HS-27A (cell line): ENCODE measurements at places on chromosomes 13 and 19.

DNA sequence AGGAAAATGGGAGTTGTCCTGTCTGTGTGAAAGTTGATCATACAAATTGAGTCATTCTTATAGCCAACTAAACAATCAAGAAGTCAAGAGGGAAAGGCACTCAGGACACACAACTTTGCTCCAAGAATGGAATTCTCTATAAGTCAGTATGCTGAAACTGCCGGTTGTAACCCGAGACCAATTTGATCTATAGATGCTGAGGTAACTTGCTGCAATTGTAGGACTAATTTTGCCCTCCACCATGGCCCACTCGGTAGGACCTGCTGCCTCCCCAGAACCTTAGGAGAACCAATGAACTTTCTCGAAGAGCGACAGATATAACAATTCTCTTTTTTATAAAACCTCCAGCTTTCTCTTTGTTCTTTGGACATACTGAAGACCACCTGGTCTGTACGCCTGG, 157.0 kb downstream of the RNF17 start:
- DNase-seq, result no peak

DNA sequence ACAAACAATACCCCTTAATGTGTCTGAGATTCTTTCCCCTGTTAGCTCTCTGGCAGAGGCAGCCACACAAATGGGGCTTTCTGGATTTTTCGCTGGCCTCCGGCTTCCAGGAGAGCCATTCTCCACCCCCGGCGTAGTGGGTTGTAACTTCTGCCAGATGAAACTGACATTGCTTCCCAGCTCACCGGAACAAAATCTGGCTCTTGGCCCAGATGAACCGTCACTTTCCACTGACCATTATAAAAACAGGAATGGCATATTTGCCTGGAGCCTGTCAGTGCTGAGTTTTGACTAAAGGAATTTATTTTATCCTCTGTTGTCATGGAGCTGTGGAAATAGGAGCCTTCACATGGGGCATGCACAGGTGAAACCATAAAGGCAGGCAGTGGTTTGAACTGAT, 120.6 kb upstream of the GPR12 start:
- DNase-seq, result no peak

DNA sequence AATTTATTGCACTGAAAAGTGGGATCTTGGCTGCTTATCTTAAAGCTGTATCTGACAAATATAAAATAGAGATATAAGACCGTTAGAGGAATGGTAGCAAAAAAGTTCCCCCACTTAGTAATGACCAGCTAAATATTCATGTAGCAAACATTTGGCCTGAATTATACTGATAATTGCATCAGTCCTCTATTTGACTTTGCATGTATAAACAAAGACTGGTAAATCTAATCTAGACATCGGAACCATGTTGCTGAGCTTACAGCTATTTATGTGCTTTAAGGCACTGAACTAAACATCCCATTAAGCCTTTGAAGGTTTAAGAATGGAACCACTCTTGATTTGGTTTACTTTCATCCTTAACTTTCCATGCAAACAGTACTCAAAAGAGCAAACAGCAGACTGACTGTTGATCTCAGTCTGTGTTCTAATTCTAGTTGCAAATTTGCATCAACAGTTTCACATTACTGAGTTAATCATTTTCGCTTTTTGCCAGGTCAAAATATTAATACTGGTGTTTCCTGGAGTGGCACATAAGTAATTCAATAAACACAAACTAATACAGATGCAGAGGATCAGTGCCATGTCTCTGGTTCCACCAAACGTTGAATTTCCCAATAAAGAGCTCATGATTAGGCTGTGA, 203.5 kb upstream of the HTR2A start:
- DNase-seq, result no peak

GRCh38 chr19:58513213-58513693, 1.5 kb upstream of the SLC27A5 start:
- DNase-seq, result no peak
